Activated CD4-positive, CD25-positive, alpha-beta regulatory T cell treated with anti-CD3 and anti-CD28 coated beads, Interleukin-2, amount 50 U/mL, for 16 hours (primary cell): ENCODE measurements at places on chromosomes 5 and 9.

DNA sequence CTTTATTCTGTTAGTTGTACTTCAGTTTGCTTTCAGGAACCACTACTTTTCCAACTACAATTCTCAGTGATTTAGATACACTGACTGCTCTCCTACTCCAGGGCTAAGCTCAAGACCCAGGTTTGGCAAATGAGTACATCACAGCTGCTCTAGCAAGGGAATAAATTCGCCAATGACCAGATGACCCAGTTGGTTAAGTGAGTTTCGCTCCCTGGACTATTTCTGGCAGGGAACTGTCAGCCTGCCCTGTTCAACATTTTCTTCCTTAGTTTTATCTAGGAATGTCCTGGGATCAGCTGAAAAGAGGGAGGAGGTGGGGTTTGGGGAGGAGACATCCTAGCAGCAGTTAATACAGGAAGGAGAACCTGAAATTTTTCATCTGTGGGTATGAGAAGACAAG, 6.4 kb upstream of the STARD4 start:
- DNase-seq = no peak

- no peak for DNase-seq
Measured at GRCh38 chr9:96483733-96484390, 33.9 kb downstream of the HABP4 start.

- DNase-seq = no peak
Measured at GRCh38 chr9:33430942-33431341, 16.5 kb downstream of the AQP3 start.

DNA sequence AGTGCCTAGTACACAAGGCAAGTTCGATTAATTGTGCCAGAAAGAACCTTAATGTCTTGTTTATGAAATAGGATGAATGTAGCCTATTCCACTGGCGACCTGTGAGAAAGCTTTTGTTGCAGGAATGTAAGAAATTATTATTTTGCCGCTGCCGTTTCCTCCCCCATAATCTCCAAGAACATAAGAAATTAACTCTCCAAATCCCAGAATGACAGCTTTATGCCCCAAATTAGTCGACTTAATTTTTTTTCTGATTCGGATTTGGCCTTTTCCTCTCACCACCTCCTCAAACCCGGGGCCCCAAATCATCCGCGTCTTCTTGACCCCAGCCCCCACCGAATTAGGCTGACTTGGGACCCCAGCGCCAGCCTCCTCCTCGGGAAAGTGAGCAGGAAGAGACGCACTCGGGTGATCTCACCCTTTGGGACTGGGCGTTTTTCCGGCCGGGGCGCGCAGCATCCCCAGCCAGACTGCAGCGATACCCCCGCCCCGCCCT, 682 bp upstream of the SPTAN1 start:
- DNase-seq = no peak

GRCh38 chr5:141223112-141223783, at the start of gene PCDHB14:
Gene PCDHB14 (plus strand): TSS chr5:141223343. CDS start chr5:141223506, 163 bp downstream.
- no peak for DNase-seq

GRCh38 chr9:6409811-6410210, 3.2 kb upstream of the UHRF2 start:
- no peak for DNase-seq

GRCh38 chr5:1772634-1773033, 27.0 kb downstream of the MRPL36 start:
- no peak for DNase-seq

DNA sequence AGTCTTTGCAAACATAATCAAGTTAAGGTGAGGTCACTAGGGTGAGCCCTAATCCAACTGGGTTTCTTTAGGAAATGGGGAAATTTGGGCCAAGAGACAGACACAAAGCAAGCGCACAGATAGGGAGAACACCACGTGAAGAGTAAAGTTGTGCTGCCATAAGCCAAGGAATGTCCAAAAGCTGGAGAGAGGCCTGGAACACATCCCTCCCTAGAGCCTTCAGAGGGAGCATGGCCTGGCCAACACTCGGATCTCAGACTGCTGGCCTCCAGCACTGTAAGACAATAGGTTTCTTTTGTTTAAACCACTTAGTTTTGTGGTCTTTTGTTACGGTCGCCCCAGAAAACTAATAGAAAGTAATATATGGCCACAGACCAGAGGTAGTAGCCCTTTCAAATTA, 8.1 kb upstream of the ROR2 start:
- no peak for DNase-seq

DNA sequence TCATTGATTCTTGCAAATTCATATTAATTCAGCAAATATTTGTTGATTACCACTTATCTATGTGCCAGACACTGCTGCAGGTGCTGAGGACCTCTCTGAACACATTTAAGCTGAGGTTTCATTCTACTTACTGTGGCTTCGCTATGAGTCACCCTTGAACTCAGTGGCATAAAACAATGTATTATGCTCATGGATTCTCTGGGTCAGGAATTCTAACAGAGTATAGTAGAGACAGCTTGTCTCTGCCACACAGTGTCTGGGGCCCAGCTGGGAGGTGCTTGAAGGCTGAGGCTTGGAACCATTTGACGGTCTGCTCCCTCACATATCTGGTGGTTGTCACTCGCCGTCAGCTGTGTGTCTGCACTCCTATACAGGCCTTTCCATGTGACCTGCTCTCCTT, 124.3 kb upstream of the NR3C1 start:
- DNase-seq = no peak

GRCh38 chr5:32230356-32231099, 56.4 kb upstream of the GOLPH3 start:
- no peak for DNase-seq

- DNase-seq = no peak
Measured at GRCh38 chr5:168525856-168526255, 3.2 kb upstream of the FBLL1 start.

DNA sequence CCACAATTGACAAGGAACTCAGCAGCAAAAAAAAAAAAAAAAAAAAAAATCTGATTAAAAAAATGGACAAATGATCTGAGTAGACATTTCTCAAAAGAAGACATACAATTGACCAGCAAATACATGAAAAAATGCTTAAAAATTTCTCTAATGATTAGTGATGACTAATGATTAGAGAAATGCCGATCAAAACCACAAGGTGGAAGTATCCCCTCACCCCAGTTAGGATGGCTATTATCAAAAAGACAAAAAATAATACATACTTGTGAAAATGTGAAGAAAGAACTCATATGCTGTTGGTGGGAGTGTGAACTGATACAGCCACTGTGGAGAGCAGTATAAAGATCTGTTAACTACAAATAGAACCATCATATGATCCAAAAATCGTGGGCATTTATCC, 245.3 kb downstream of the OSTF1 start:
- DNase-seq = no peak

GRCh38 chr5:53237876-53238275, 128.3 kb upstream of the MOCS2 start:
- DNase-seq = no peak

GRCh38 chr5:133389066-133389590, 223.2 kb downstream of the FSTL4 start:
- DNase-seq = no peak

GRCh38 chr5:140598836-140599235, 34.1 kb downstream of the CD14 start:
- DNase-seq = no peak

GRCh38 chr5:18311266-18311665, 677.0 kb downstream of the TAF11L14 start:
- DNase-seq = no peak
